ENCODE measurements at places on chromosomes 11 and 22. TPM values are rescaled to one million over a fixed set of nuclear protein-coding genes. Genes with fewer than 3 reads are reported as not detected.

Gene CRYBB3
- 2.1 TPM for total RNA-seq

Gene CNGA4
- not detected for total RNA-seq

Gene CNIH2
- total RNA-seq: 5.5 TPM

Gene LRRC4C
- not detected for total RNA-seq

Gene CEP126
- total RNA-seq: 6.0 TPM

Gene TMEM45B
- 13.3 TPM for total RNA-seq

Gene OR2AG1
- not detected for total RNA-seq

- H3K27ac ChIP-seq: no peak overlapping the region
- DNase-seq: no peak
- H3K4me1 ChIP-seq: no peaks in the 10 kb centered on the region
- H3K36me3 ChIP-seq: no peaks in the 10 kb centered on the region
- H3K4me3 ChIP-seq: no peak overlapping the region
These were observed 346.8 kb downstream of the JRKL start for GRCh38 chr11:96736601-96737000.

GRCh38 chr22:30286813-30287647 is 2.3 kb downstream of the CASTOR1 start:
- H3K36me3 ChIP-seq: no peaks in the 10 kb centered on the region
- DNase-seq: peak; percentile 53
- no peak overlapping the region for H3K27ac ChIP-seq
- peaks cover 31% of the 10 kb centered on the region for H3K4me1 ChIP-seq
- no peaks in the 10 kb centered on the region for H3K27me3 ChIP-seq
- H3K4me3 ChIP-seq: no peak overlapping the region

GRCh38 chr11:87082590-87082989 is 44.9 kb downstream of the TMEM135 start:
- no peak overlapping the region for H3K4me3 ChIP-seq
- H3K4me1 ChIP-seq: no peaks in the 10 kb centered on the region
- peaks cover 9% of the 10 kb centered on the region for H3K36me3 ChIP-seq
- H3K27ac ChIP-seq: no peak overlapping the region
- H3K27me3 ChIP-seq: no peaks in the 10 kb centered on the region

DNA sequence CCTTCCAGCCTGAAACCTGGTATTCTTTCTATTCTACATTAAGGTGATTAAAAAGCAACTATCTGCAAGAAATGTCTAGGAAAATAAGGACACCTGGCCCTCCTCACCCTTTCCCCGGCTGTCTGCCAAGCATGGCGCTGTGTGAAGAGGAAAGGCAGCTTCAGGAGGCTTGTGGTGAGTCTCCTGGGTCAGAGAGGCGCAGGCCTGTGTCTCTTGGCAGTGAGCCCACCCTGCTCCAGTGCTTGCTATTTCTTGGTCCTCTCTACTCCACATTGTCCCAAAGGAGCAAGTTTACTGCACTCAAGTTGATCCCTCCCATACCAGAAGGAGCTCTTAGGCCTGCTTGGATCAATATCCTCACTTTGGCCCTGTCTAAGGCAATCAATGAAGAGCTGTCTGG is 520.7 kb upstream of the B3GAT1 start:
- no peak overlapping the region for H3K27ac ChIP-seq
- DNase-seq: no peak
- peaks cover 27% of the 10 kb centered on the region for H3K27me3 ChIP-seq
- H3K4me1 ChIP-seq: no peaks in the 10 kb centered on the region

DNA sequence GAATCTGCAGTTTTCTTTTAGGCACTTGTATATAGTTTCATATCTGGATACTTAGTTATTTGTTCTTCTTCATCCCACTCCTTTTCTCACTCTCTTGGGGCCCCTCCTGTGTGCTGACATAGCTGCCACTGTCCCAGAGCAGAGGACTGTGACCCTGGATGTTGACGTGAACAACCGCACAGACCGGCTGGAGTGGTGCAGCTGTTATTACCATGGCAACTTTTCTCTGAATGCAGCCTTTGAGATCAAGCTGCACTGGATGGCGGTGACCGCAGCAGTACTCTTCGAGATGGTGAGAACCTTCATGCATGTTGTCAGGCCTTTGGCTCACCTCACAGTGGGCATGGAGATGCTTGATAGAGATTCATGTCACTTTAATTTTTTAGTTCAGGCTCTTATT is 50.9 kb upstream of the YWHAH start:
- peaks cover 12% of the 10 kb centered on the region for H3K36me3 ChIP-seq
- H3K4me1 ChIP-seq: no peaks in the 10 kb centered on the region
- no peak overlapping the region for H3K27ac ChIP-seq
- H3K4me3 ChIP-seq: no peak overlapping the region

GRCh38 chr11:115199481-115200069 is 304.6 kb downstream of the CADM1 start:
- H3K4me3 ChIP-seq: no peak overlapping the region
- H3K4me1 ChIP-seq: no peaks in the 10 kb centered on the region
- H3K27ac ChIP-seq: no peak overlapping the region
- H3K36me3 ChIP-seq: no peaks in the 10 kb centered on the region
- H3K27me3 ChIP-seq: peaks cover 34% of the 10 kb centered on the region
- no peak for DNase-seq

DNA sequence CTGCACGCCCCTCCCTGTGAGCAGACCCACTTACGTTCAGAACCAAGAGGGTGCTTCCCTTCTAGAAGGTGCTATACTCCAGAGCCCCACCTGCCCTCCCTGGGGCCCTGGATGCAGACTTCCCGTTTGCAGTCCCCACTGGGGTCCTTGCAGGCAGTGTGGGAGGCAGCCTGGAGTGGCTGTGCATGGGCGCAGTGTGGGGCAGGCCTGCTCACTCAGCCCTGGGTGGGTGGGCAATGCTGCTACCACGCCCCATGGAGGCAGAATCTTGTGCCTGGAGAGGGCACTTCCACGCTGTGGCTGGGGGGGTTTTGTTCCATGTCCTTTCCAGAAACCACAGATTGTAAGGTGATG is 116.2 kb downstream of the KCNQ1OT1 start:
- no peak overlapping the region for H3K4me3 ChIP-seq
- no peak overlapping the region for H3K27ac ChIP-seq
- H3K36me3 ChIP-seq: no peaks in the 10 kb centered on the region

DNA sequence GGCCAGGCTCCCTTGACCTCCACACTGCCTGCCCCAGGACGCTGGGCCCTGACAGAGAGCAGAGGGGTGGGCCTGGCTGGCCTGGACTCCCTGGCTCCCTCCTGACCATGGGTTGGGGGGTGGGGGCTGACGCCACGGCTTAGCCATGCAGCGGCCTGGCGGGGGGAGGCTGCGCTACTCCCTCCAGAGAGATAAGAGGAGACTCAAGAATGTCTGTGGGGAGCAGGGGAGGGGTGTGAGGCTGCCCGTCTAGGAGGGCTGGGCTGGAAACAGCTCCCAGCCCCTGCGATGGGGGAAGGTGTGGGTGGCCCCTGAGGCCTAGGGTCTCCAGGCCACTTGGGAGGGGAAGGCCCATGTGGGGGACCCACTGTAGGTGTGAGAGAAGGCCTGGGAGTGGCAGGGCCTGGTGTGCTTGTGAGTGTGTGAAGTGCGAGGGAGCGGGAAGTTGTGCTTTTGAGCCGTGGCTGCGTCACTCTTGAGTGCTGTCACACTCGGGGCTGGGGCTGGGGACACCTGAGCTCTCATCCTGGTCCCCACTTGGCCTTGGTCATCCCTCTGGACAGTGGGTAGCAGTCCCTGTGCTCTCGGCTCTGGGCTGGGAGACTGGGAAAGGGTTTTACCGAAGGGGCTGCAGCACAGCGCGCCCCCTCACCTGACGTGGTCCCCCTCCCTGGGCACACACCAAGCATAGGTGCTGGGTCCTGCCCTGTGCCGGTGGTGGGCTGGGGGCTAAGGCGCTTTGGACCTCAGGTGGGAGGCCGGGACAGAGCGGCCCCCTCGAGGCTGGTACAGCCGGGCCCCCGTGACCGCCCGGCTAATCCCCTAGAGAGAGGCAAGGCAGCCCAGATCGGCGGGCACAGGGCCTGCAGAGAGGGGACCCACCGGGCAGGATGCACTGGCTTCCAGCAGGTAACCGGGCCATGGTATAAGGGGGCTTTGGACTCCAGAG is 2.4 kb downstream of the MYRF start:
- no peak for DNase-seq
- peaks cover 22% of the 10 kb centered on the region for H3K4me1 ChIP-seq
- no peak overlapping the region for H3K4me3 ChIP-seq
- H3K27me3 ChIP-seq: no peaks in the 10 kb centered on the region

- peaks cover 54% of the 10 kb centered on the region for H3K4me1 ChIP-seq
- H3K27ac ChIP-seq: no peak overlapping the region
- no peak overlapping the region for H3K4me3 ChIP-seq
- H3K36me3 ChIP-seq: peaks cover 5% of the 10 kb centered on the region
These were observed 5.8 kb downstream of the SSH3 start for GRCh38 chr11:67309166-67309565.

Measured in PC-9 (cell line).